ENCODE measurements at places on chromosomes 13 and 19. TPM values are rescaled to one million over a fixed set of nuclear protein-coding genes. Genes with fewer than 3 reads are reported as not detected.

GRCh38 chr13:100349594-100349993 lies 239.0 kb downstream of the GGACT start:
- DNase-seq, result no peak

DNA sequence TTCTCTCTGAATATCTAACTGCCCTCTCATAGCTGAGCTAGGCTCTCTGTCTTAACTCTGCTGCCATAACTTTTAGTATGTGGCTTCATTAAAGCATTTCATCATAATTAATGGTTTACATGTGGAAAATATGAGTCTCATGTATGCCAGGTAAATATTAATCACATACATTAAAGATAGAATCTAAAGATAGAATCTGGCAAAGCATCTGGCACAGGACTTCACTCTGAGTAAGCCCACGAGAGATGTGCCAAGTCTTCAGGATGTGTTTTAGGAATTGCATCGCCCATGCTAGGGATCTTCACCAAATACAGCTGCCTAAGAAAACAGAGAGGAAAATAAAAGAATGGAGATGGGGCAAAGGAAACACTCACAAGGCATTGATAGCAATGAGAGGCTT lies 285.8 kb downstream of the DIAPH3 start:
- peak; percentile 60 for DNase-seq

DNA sequence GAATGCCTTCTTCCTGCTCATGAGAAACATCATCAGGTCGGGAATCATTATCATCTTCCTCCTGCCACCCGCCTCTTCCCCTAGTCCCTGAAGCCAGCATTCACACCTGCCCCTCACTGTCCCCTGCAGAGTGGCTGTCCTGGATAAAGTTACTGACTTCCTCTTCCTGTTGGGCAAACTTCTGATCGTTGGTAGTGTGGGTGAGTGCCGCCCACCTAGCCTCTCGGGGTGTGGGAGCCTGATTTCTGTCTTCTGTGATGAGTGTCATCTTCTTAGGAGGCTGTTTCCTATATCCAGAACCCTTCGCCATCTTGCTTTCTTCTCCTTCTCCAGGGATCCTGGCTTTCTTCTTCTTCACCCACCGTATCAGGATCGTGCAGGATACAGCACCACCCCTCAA lies 12.5 kb downstream of the SLC44A2 start:
- DNase-seq, result no peak

Gene CYP2F1
- total RNA-seq, result not detected

DNA sequence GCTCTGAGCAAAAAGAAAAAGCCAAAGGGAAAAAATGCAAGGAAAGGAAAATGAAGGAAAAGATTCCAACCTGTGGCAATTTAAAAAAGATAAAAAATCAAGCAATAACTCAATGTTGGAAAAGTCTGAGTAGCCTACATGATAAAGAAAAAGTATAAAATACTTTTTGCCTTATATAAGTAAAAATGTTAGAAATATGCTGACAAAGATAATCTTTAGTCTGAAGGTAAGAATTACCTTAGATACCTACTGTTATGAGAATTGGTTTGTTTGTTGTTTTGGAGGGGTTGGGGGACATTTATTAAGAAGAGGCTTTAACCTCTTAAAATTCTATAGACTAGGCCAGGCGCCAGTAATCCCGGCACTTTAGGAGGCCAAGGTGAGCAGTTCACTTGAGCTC lies 29.7 kb upstream of the CPB2 start:
- no peak for DNase-seq

Gene ADPRHL1
- total RNA-seq, result 0.28 TPM

- no peak for DNase-seq
These were observed 833 bp upstream of the ZIK1 start for GRCh38 chr19:57583104-57583520.

Gene AXL
- total RNA-seq, result 466 TPM

DNA sequence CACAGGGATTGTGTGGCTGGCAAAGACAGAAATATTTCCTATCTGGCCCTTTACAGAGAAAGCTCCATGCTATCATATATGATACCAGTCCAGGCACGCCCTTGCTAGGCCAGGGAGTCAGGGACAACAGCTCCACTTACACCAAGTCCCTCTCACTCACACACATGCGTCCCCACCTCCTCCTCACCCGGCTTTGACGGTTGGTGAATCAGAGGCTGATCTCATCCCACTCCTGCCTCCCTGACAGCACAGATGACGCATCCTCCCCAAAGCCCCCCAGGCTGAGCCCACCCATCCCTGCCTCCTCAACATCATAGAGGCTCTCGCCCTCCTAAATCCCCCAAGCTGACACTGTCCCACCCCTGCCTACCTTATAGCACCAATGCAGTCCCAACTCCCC lies 62.7 kb downstream of the F2RL3 start:
- DNase-seq, result peak; percentile 8

GRCh38 chr13:97567510-97568243 lies 133.7 kb downstream of the RAP2A start:
- peak; percentile 50 for DNase-seq

DNA sequence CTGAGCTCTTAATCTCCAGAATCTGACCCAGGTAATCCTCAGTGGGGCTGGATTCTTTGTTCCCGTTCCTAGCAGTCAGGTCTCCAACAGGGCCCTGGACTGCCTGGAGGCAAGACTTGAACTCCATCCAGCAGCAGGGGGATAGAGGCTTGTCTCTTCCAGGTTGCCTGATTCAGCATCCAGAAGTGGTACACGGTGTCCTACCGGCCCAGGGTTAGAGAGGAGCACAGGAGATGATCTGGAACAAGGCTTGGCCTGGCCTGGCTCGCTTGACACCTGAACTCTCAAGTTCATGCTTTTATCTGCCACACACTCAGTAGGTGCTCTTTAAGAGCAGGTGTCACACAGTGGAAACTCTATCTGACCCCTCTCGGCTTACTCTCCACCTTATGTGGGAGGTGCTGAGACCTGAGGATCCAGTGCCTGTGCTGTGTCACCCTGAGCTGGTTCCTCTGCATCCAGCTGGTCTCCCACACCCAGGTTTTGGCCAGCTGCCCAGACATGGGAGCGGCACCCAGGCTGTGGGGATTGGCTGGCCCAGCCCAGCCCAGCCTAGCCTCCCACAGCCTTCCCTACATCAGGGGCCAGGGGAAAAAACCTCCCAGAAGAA lies at the start of gene CYP4F3:
CYP4F3 (plus strand) TSS at position 604 of the 610 bp plus-strand sequence. CDS start 519 bp downstream, outside the sequence.
- no peak for DNase-seq

Gene NUFIP1
- 2.5 TPM for total RNA-seq

DNA sequence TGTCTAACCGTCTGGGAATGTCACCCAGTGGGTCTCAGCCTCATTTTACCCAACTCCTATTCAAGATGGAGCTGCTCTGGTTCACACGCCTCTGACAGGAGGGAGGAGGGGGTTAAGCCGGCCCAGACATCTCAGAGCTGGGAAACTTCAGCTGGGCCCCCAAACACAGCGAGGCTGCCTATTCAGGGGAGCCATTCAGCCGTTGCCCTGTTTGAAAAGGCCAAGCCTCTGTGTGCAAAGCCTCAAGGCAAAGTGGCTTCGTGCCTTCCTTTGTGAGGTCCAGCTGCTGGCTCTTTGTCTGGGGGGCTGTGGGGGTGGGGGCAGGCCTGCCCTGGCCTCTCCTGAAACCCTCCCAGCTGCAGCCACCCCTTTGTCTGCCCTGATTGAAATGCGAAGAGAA lies 147.4 kb downstream of the PTPRS start:
- DNase-seq, result no peak

Gene ZNF304
- 16.1 TPM for total RNA-seq

Gene C13orf46
- under 0.01 TPM for total RNA-seq

Gene ALOX5AP
- total RNA-seq, result not detected

Gene ELAVL3
- not detected for total RNA-seq

DNA sequence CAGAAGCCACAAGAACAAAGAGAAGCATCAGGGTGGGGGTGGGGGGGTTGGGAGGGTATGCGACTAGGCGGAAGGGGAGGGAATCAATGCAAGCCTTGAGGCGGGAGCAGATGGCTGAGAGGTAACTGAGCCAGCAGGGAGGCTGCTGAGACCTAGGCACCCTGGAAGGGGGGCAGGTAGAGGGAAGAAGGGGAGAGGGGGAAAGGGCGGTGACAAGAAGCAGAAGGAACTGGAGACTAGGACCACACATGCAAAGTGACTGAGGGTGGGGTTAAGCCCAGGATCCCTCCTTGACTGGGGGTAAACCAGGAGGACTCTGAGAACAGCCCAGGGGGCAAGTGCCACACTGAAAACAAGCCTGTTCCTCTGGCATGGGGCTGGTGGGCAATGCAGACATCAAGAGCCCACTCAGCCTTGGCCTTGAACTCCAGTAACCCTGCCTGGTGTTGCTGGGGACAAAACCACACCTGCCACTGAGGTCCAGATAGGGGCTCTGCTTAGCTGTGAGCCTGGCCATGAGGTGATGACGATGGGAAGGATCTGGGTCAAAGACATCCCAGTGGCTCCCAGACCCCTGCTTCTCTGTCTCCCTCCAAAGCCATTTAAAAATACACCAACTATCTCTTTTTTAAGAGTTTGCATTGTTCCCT lies 20.3 kb downstream of the OPA3 start:
- no peak for DNase-seq

DNA sequence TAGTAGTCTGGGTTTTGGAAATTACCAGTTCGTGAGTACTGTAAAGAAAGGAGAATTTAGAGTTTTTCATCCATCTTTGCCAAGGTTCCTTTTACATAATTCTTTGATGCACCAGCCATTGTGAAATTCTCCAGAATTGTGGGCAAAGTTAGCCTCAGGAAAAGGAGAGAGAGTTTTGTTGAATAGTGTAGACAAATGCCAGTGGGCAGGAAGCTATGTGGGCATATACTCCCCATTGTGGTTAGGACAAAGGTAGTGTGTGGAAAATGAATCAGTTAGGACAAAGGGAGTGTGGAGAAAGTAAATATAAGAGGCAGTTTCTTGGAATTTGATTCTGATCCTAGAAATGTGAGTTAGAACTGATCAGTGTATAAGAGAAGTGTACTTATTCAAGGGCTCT lies 67.9 kb downstream of the PCCA start:
- DNase-seq, result no peak

Gene SHISA7
- total RNA-seq, result not detected

Gene PCDH20
- total RNA-seq, result not detected

DNA sequence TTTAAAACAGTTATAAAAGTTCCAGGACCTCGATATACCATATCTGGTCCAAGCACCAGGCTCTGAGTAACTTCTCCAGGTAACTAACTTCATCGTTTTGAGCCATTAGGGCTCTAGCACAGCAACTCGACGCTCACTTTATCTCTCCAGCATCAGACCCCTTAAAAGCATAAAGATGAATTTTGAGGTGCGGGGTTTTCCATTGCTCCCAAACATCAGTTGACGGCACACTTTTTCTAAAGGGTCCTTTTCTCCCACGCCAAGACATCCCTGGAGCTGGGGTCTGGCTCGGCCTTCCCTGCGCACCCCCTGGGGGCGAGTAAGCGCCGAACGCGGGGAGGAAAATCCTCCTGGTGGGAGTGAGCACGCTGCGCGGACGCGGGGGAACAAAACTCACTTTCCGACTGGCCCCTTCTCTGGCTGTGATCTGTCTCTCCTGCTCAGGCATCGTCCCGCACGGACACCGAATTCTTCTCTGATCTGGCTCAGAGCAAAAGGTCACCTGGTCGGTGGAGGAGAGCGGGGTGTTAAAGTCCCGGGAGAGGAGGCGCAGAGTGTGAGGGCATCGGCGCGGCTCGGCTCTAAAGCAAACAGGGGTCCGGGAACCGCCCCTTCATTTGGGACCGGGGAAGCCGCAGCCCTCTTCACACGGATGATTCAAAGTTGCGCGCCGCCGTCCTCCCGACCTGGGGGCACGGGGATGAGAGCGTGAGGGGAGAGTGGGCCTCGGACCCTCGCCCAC lies at the start of gene ATP7B:
ATP7B (minus strand) TSS at position 561 of the 742 bp plus-strand sequence; CDS start at position 448, 113 bp downstream.
- no peak for DNase-seq

Gene LGI4
- total RNA-seq, result not detected

Gene DAND5
- not detected for total RNA-seq

- DNase-seq, result no peak
These were observed 2134.7 kb downstream of the PCDH9 start for GRCh38 chr13:65095161-65096082.

DNA sequence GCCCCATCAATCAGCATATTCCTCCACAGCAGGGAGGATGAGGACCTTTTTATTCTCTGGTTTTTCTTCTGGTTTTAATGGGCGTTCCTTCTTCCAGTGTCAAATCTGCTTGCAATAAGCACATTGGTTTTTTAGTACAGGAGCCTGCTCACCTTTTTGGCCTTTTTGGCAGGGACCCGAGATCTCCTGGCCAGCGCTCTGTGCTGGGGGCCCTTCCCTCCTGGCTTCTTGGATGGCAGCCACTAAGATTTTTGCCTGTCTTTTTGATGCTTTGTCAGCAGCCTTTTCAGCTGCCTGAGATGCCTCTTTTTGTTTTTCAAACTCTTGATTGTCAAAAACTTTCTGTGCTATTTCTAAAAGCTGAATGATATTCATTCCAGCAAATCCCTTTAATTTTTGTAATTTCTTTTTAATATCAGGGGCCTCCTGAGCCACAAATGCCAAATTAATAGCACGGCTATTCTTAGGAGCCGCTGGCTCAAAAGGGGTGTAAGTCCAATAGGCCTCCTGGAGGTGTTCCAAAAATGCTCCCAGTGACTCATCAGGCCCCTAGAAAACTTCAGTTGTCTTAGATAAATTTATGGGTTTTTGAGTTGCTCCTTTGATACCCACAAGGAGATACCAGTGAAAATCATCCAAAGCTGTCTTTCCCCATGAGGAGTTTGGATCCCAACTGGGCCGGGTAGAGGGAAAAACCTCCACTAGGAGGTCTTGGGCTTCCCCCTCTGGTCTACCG lies 73.0 kb downstream of the ZNF100 start:
- DNase-seq, result no peak

Gene CEACAM20
- not detected for total RNA-seq

Gene KIR3DL1
- not detected for total RNA-seq

Gene SIGLEC5
- not detected for total RNA-seq

Gene UBE2L5
- 0.18 TPM for total RNA-seq

DNA sequence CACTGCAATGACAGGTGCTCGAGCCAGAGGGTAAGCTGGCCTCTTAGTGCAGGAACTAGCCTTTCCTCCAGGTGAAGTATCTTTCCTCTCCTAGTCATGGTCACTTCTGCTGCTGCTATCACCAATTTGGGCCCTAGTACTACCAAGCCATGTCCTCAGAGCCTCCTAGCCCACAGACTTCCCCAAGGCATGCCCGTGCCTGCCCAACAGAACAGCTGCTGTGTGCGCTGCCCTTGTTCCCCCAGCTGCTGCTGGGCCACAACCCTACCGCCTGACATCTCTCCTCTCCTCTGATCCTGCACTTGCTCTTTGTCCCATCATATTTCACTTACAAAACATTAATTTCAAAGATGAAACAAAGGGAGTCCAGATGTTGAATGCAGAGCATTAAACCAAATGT lies 168.5 kb upstream of the FREM2 start:
- DNase-seq, result no peak

GRCh38 chr13:111659219-111659775 lies 338.9 kb downstream of the TEX29 start:
- DNase-seq, result no peak

Gene ZNF226
- 16.7 TPM for total RNA-seq

Gene PLPP2
- total RNA-seq, result 2.3 TPM

GRCh38 chr19:43765109-43765876 lies 10.5 kb upstream of the SMG9 start:
- DNase-seq, result peak; percentile 97

GRCh38 chr13:40383132-40383531 lies 283.3 kb downstream of the FOXO1 start:
- DNase-seq, result no peak
